Stimulated activated CD8-positive, alpha-beta memory T cell treated with anti-CD3 and anti-CD28 coated beads, Interleukin-2, amount 100 ng/mL, for 1 hour (primary cell): ENCODE measurements at places on chromosomes 16 and 17.

DNA sequence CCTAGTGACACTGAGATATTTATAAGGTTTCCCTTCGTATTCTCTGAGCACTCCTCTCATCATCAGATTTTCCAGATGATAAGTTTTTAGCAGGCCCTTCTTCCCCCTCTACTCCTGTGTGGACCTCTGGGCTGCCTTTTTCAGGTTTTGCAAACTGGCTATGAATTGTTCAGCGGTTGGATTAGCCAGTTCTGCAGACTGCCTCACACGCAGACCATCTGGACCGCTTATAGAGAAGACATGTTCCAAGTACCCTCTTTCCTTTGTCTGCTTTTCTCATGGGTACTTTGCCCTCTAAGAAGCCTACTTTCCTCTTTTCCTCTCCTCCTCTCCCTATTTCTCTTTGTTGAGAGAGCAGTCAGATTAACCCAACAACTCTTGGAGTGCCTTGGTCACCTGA, 111.6 kb downstream of the GRIN2A start:
- no peak for DNase-seq

DNA sequence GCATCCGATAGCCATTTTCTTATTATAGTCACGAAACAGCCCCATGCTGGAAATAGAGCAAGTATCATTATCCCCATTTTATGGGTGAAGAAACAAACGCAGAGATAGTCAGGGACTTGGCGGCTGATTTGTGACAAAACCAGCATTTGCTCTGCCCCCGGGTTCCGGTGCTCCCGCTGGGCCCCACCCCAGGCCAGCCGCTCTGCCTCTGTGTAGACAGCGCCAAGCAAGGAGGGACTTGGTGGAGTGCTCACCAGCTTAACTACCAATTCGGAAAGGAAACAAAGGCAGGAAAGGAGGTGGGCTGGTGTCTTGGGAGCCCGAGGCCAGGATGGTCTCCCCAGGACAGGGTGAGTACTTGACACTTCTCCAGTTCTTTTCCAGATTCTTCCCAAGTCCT, 10.0 kb downstream of the SRL start:
- DNase-seq, result no peak

DNA sequence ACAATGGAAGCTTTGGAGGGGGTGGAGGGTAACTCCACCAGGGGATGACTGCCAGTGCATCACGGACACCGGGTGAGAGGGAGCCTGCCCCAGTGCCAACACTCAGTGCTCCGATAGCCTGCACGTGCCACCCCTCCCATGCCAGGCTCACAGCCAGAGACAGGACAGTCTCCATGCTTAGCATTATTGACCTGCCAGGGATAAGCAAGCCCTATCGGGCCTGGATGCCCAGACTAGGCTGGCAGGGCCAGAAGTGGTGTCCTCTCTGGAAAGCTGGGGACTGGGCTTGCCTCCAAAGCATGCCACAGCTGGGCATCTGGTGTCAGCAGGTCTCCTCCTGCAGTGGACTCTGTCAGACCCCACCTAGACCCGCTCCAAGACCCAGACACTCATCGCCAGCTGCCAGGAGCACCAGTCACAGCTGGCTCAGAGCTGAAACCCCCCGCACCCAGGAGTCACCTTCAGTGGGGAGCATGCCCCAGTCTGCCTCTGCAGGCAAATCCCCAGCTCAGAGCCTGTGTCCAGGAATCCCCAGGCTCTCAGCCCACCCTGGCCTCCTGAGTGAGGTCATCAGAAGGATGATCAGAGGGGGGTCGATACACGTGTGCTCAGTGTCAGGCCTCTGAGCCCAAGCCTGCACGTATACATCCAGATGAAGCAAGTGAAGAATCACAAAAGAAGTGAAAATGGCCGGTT, 1.8 kb upstream of the RHBDF1 start:
- no peak for DNase-seq

DNA sequence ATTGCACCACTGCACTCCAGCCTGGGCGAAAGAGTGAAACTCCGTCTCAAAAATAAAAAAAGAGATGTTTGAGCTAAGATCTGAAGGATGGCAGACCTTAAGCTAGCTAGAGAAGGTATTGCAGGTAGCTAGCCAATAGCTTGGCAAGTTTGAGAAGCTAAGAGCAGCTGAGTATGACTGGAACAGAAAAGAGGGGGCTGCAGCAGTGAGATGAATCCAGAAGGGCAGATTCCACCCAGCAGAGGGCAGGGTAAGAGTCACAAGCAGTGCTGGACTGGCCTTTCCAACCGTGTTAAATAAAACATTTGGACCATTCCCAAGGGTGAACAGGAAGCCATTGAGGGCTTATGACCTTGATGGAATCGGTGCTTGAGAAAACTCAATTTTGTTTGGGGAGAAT, 5.7 kb upstream of the PHAF1 start:
- no peak for DNase-seq

DNA sequence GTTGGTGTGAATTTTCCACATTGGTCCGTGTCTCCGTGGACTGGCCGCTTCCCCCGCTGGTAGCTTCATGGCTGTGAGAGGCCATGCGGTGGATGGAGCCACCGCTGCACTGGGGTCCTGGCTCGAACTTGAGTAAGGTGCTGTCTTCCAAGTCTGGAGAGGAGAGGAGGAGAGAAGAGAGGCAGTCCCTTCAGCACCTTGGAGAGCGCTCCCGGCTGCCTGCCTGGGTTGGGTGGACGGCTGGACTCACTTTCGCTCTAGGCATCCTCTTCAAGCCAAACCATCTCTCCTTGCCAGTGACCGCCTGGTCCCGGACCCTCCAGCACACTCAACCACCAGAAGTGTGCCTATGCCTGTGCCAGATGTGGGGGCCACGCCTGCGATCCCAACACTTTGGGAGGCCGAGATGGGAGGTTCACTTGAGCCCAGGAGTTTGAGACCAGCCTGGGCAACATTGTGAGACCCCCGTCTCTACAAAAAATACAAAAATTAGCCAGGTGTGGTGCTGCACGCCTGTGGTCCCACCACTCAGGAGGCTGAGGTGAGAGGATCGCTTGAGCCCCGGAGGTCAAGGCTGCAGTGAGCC, 6.2 kb downstream of the JPH3 start:
- no peak for DNase-seq

DNA sequence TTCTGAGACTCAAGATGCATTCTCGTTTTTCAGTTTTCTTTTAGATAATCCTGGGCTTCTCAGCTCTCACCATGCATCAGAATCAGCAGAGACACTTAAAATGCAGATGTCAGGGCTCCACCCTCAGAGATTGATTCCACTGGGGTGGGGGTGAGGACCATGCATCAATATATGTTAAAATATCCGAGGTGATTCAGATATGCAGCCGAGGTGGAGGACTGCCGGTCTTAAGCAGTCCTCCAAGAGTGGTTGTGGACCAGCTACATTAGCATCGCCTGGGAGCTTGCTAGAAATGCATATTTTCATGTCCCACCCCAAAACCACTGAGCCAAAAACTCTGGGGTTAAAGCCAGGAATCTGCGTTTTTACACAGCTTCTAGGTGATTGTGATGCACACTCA, 501.3 kb downstream of the CDH13 start:
- DNase-seq, result no peak

DNA sequence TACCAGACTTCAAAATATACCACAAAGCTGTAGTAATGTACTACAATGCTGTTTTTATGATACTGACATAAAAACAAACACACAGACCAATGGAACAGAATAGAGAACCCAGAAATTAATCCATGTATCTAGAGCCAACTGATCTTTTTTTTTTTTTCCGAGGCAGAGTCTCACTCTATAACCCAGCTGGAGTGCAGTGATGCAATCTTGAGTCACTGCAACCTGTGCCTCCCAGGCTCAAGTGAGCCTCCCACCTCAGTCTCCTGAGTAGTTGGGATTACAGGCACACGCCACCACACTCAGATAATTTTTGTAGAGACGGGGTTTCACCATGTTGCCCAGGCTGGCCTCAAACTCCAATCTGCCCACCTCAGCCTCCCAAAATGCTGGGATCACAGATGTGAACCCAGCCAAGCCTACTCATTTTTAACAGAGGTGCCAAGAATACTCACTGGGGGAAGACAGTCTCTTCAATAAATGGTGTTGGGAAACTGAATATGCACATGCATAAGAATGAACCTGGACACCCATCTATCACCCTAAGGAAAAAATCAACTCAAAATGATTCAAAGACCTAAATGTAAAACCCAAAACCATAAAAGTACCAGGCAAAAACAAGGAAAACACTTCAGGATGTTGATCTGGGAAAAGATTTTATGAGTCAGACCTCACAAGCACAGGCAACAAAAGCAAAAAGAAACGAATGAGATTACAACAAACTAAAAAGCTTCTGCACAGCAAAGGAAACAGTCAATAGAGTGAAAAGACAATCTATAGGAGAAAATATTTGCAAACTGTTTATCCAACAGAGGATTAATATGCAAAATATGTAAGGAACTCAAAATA, 63.1 kb downstream of the STX8 start:
- DNase-seq, result no peak

DNA sequence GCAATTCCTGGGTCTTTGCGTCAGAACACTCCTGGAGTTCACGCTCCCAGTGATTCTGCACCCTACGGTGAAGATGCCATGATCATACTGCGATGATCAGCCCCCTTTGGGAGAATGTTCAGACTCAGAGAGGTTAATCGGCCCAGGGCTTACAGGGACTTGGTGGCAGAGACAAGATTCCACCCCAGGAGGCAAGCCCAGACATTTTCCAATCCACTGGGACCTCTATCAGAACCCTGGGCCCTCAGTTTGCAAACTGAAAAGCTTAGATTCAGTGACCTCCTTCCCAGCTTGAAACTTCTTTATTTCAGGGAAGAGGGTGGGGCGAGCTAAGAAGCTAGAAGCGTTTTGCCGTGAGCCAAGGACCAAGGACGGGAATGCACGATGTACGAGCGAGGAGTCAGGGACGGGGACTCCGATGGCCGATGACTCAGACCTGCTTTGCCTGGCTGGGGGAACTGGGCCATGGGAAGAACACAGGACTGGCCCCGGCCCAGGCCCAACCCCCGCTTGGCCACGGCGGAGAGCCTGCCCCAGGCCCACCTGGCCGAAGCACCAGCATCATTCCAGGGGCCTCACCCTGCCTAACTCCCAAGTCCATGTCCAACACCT, 34.7 kb downstream of the SOCS3 start:
- DNase-seq, result no peak

- DNase-seq, result no peak
Measured at GRCh38 chr16:6993544-6993943, 339.1 kb upstream of the RBFOX1 start.

DNA sequence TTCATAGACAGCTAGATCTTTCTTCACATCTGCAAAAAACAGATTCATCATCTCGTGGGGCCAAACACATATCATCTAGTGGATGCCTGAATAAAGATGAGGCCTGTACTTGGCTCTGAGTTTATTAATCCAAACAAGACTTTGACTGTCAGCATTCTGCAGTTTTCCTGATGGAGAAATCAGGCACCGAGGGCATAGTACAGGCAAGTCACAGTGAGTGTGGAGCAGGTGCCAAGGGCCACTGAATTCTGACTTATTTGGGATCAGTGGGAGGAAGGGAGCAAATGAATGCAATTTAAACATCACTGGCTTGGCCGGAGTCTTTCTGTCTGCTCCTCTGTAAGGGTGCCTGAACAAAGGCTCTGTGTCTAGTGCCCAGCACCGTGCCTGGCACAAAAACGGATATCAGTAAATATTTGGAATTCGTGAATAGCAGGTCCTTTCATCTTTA, 975 bp downstream of the CFAP20 start:
- DNase-seq, result no peak

DNA sequence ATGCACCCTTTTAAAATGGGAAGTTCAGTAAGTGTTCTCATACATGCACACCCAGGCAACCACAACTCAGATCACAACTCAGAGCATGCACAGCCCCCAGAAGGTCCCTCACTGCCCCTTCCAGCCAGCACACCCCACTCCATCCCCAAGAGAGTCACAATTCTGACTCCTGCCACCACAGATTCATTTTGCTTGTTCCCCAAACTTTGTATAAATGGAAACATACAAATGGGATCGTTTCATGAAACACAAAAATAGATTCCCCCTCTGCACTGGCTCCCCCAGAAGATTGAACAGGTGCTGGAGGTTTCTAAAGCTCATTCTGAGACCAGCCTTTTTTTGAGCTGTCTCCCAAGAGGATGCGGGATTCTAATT, 3.3 kb upstream of the TNFRSF13B start:
- no peak for DNase-seq

GRCh38 chr17:79631640-79632431, 21.0 kb upstream of the RBFOX3 start:
- no peak for DNase-seq

- no peak for DNase-seq
Measured at GRCh38 chr16:71954699-71955195, 45.5 kb downstream of the PKD1L3 start.
